H4 (cell line): ENCODE measurements at places on chromosomes 5 and 9. TPM values are rescaled to one million over a fixed set of nuclear protein-coding genes. Genes with fewer than 3 reads are reported as not detected.

PSAT1 gene
- 238 and 323 TPM in 2 replicates for total RNA-seq

TTC16 gene
- total RNA-seq = not detected in 2 replicates

MARCOL gene
- total RNA-seq = not detected in 2 replicates

DNA sequence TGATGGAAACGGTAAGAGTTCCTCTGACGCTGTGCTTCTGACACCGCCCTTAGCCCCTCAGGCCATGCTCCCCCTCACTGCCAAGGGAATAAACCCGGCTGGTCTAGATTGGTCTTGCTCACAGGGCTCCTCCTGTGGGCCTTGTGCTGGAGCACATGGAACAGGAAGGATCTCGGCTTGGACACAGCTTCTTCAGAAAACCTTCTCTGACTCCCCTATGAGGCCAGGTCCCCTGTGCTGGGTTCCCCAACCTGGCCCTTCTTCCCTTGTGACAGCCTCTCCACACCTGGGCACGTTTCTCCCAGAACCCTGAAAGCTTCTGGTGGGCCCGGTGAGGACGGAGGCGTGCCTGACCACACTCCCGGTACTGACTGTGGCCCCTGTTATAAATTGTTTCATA, 8.2 kb downstream of the SPATA31E1 start:
- DNase-seq = no peak

- DNase-seq = no peak
Observed at GRCh38 chr9:35760651-35761050, 6.6 kb upstream of the MSMP start.

DNA sequence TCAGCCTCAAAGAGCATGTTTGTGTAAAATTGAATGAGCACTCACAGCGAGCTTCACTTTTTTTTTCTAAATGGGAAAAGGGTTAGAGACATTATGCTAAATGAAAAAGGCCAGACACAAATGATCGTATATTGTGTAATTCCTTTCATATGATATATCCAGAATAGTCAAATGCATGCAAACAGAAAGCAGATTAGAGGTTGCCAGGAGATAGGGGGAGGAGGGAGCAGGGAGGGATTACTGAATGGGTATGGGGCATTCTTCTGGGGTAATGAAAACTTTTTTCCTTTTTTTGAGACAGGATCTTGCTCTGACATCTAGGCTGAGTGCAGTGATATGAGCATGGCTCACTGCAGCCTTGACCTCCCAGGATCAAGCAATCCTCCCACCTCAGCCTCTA, 47.1 kb downstream of the DMAC1 start:
- no peak for DNase-seq
